ENCODE measurements at places on chromosomes 4 and X. TPM values are rescaled to one million over a fixed set of nuclear protein-coding genes. Genes with fewer than 3 reads are reported as not detected.

DNA sequence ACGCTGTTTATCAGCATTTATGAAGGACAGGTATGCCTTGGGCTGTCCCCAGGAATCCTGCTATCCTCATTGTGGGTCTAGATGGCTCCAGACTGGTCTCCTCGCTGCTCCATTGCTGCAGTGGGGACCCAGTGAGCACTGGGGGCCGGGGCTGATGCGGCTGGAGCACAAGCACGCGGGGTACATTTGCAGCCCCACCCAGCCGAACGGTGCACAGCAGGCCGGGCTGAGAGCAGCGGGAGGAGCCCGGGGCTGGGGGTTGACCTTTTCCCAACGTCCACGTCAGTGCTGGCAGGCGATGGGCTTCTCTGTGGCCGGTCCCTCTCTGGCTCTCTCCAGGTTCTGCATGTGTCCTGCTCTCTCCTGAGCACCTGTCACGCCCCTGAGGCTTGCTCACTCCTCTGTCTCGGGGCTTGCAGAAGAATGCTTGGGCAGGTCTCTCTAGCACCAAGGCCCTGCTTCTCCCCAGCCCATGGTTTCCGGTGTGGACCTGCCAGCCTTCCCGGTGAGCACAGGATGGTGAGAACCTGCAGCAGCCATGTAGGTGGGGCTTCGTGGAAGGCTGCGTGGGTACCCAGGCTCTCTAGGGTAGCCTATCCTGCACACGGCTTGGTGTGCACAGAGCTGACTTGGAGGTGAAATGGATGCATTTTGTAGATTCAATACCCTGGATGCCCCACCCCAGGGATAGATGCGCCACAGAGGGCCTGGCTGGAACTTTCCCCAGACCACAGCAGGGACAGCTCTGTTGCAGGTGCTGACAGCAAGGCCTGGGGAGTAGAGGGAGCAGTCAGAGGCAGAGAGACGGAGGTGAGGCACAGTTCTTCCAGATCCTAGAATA, 89.1 kb upstream of the ADRA2C start:
- no peak for DNase-seq

- no peak for DNase-seq
Observed at GRCh38 chr4:156194896-156195295, 241.2 kb upstream of the CTSO start.

- no peak for DNase-seq
Observed at GRCh38 chr4:21806991-21807390, 141.6 kb downstream of the KCNIP4 start.

DNA sequence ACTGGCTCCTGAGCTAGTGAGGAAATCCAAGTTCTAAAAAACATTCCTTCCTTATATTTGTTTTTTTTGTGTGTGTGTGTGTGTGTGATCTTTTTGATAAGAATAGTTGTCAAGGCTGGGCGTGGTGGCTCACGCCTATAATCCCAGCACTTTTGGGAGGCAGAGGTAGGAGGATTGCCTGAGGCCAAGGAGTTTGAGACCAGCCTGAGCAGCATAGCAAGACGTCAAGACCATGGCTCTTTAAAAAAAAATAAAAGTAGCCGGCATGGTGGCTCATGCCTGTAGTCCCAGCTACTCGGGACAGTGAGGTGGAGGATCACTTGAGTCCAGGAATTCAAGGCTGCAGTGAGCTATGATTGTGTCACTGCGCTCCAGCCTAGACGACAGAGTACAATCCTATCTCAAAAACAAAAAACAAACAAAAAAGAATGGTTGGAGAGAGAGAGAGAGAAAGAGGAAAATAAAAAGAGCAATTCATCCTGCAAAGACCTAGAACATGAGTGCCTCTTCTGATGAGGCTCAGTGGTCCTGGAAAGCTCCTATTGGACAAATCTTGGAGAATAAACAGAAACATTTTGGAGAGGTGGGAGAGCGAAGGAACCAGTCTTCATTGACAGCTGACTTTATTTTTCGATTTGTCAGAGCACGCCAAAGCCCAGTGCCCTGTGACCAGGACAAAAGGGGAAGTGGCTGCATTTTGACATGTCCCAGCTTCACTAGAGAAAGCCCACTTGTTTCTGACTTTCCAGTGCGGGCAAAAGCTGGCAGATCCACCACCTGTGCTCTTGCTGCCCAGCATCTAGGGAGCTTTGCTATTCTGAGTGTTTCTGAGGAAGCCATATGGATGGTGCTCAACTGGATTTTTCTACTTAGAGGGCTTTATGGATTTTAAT, 244.7 kb downstream of the PALLD start:
- DNase-seq: no peak

RASL11B gene
- 49.2 TPM for polyA plus RNA-seq

TMSB15A gene
- polyA plus RNA-seq: 76.1 TPM

AMBN gene
- 0.95 TPM for polyA plus RNA-seq
